ENCODE measurements at places on chromosomes 5 and 9.

GRCh38 chr9:116694785-116695291 lies 7.7 kb downstream of the TRIM32 start:
- DNase-seq = no peak

GRCh38 chr5:87210076-87210475 lies 57.6 kb upstream of the RASA1 start:
- DNase-seq = no peak

DNA sequence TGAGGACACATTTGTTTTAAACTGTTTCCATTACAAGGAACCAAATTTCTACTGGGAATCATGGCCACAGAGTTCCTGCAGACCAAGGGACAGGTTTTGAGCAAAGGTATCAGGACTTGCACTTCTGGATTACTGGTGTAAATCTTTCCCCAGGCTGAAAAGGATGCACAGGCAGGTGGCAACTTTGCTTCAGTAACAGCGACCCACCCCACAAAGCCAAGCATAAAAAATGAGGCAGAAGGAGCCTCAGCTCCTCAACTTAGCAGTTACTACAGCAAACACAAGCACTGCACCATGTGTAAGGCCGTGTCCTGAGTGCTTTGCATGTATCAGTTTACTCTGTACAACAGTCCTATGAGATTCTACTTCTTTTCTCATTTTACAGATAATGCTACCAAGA lies 251.9 kb downstream of the EBF1 start:
- DNase-seq = no peak

DNA sequence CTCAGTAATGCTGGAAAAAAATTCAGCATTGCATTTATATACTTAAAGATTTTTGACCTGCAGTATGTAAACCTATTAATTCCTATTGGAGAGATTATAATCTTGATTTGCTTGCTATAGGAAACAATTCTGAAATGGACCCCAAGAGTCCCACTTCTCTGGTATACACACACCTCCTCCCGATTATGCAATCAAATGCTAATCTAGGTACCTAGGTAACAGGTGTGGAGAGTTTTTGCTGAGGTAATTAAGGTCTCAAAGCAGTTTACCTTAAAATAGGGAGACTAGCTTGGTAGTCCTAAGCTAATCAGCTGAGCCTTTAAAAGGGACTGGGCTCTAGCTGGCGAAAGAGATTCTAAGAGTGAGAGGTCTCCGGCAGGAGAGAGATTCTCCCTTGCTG lies 22.2 kb downstream of the ISOC1 start:
- no peak for DNase-seq

- DNase-seq = no peak
Observed at GRCh38 chr9:99591770-99592169, 229.9 kb upstream of the NR4A3 start.

GRCh38 chr5:21574438-21574837 lies 1278.7 kb downstream of the CDH12 start:
- no peak for DNase-seq

DNA sequence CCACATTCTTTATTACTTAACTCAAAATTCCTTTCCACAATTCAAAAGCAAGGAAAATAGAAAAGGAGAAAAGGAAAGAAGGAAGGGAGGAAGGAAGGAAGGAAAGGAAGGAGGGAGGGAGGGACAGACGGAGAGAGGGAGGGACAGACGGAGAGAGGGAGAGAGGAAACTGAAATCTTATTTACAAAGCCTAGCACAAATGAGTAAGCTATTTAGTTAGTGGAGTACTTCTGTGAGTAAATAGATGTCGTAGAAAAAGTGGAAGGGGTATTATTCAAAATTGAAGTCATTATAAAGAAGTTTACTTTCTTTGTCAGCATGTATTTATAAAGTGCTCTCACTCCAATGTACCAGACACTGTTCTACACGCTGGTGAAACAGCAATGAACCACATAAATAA lies 177.9 kb downstream of the CETN3 start:
- no peak for DNase-seq

GRCh38 chr5:125293726-125294125 lies 547.3 kb upstream of the ZNF608 start:
- DNase-seq = no peak

GRCh38 chr9:123657099-123657498 lies 272.8 kb downstream of the DENND1A start:
- no peak for DNase-seq

GRCh38 chr9:76200315-76200714 lies 193.9 kb downstream of the RFK start:
- no peak for DNase-seq

DNA sequence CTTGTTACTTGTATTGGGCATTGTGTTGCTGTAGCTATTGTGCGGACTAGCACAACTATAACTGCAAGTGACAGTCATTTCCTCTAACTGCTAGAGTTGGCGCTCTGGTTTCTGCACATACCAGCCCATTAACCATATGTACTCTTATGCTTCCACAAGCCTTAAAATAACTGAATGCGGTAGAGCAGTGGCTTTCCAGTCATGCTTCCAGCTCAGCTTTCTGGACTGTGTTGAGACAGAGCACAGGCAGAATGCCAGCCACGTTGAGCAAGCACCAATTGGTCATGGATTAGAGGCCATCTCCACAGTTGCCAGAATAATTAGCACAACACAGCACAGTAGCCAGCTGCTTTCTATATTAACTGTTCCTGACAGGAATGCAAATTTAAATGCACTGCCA lies 12.2 kb downstream of the INVS start:
- DNase-seq = no peak

DNA sequence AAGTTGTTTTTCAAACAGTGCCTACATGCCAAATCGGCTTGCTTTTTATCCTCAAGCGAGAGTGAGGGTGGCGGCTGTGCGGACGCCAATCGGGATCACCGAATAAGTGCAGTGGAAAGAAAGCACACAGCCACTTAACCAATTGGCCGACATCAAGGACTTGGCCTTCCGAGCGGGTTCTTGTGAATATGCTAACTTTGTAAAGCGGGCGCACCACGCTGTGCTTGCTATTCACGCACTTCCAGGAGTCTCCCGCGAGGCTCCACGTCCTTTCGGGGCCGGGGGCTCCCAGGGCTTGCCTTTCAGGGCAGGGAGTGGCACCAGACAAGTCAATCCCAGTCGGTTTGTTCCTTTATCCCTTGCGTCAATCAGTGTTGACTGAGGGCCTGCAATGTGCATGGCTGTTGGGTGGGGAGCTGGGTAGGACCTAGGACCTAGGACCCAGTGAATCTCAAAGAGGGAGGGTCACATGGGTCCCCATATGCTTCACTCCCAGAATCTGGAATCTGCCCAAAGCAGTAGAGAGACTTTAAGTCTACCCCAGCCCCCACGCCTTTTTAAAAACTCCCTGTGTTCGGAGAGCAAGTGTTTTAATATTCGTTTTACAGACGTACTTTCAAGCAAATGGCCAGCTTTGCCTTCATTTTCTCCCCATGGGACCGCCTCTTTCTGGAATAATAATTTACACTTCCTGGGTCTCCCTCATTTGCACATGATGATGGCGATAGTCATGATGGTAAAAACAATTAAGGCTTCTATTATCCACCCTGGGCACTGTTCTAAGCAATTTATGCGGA lies 2.0 kb upstream of the GCNT4 start:
- DNase-seq = no peak

DNA sequence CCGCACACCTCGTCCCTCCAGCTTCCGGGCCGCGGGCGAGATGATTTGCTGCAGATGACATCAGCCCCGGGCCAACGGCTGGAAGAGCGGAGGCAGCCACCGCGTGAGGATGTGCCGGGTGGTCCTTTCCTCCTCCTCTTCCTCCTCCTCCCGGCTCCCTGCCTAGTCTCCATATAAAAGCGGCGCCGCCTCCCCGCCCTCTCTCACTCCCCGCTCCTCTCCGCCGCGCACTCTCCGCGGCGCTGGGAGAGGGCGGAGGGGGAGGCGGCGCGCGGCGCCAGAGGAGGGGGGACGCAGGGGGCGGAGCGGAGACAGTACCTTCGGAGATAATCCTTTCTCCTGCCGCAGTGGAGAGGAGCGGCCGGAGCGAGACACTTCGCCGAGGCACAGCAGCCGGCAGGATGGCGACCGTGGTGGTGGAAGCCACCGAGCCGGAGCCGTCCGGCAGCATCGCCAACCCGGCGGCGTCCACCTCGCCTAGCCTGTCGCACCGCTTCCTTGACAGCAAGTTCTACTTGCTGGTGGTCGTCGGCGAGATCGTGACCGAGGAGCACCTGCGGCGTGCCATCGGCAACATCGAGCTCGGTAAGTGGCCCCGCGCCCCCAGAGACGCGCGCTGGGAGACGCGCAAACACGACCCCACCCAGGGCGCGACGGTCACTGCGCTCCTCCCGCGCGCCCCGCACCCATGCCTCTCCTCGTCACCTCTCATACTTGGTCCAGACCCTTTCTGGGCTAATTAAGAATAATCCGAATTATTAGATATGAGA lies at the start of gene MAP1B:
MAP1B (plus strand) TSS at position 345 of the 770 bp plus-strand sequence; CDS start at position 402, 57 bp downstream.
- no peak for DNase-seq

- no peak for DNase-seq
Observed at GRCh38 chr5:71877511-71877910, 158.4 kb downstream of the CARTPT start.

DNA sequence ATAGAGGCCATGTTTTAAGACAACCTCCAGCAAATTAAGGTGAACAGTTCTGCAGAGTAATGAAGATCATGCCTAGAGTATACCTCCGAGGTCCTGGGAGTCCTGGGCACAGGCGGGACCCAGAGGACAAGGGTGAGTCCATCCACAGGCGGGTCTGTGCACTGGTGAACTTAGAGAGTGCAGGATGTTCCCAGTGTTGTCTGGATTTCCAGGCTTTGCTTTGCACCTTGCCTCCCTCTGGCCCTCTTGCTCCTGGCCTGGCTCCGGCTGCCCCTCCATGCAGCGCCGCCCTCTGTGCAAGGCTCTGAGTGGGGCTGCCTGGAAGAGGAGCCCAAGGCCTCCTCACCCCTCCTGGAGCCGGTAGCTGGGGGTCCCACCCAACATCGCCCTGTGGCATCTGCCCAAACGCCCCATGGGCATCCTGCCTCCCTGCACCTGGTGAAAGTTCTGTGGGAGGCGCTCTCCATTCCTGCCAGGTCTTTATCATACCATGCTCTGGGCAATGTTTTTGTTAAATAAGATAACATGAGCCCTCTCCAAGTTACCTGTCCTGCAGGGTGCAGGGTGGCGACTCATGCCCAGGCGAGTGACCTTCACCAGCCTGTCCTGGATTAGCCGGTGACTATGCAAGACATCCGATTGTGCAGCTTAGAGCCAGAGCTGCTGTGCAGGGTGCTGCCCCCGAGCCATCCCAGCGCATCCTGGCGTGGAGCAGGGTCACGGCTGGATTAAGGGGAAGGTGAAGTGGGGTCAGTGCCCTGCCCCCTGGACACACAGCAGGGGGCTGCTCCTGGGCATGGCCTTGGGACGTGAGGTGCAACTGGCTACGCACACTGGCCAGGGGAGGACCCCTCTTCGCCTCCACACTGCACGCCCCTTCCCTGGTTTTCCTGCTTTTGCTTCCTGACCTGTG lies 41.3 kb upstream of the LPCAT1 start:
- DNase-seq = no peak

DNA sequence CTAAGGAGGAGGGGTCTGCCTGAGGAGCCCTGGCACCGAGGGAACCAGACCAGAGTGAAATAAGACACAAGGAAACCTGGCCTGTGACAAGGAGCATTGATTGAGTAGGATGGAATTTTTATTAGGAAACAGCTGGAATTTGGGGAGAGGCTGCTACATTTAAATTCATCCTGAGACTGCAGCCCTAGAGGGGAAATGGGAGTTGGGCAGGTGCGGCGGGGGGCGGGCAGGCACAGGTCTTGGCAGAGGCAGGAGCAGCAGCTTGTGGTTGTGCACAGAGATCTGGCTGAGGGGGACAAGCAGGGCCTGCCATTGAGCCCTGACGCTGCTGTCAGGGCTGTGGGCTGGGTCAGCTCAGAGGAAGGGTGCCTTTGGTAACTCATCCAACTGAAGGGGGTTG lies 71.6 kb downstream of the PCDH1 start:
- no peak for DNase-seq

DNA sequence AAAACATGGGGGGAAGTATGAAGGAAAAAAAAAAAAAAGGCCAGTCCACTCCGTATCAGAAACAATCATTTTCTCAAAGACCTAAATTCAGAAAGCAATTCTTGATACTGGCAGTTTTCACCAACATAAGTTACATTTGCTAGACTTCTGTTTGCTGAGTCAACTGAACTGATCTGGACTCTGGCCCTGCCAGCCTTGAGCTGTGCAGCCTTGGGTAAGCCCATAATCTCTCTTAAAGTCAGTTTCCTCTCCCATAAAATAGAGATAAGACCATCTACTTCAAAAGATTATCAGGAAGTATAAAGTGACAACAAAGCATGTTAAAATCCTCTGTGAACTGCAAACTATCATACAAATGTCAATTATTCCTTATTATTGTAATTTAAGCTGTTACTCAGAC lies 106.8 kb downstream of the MAPKAP1 start:
- no peak for DNase-seq

- no peak for DNase-seq
Observed at GRCh38 chr5:124317451-124317850, 429.0 kb downstream of the ZNF608 start.

- no peak for DNase-seq
Observed at GRCh38 chr5:95669985-95670384, 12.8 kb downstream of the SPATA9 start.

GRCh38 chr5:81826128-81826527 lies 75.2 kb upstream of the SSBP2 start:
- no peak for DNase-seq

DNA sequence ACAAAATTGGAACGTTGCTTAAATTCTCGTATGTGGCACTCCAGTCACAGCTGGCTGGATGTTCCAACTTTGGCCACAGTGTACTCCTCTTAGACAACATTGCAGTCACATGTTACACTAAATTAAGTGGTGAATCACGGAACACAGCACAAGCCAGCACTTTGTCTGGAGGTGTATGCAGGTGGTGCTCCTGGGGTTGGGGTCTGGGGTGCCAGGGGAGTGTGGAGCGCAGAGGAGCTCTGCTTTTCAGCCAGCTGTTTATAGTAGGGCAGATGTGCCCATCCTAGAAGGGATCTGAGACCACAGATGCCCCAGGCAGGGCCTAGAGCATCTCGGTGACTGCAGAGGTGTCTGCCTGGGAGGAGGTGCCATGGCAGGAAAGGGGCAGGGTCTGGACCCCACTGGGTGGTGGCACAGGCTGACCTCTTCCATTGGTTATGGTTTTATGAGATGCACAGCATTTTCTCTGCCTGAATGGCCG lies 82.6 kb downstream of the WNK2 start:
- DNase-seq = no peak

- DNase-seq = no peak
Observed at GRCh38 chr5:10315824-10316509, 8.3 kb upstream of the CMBL start.

DNA sequence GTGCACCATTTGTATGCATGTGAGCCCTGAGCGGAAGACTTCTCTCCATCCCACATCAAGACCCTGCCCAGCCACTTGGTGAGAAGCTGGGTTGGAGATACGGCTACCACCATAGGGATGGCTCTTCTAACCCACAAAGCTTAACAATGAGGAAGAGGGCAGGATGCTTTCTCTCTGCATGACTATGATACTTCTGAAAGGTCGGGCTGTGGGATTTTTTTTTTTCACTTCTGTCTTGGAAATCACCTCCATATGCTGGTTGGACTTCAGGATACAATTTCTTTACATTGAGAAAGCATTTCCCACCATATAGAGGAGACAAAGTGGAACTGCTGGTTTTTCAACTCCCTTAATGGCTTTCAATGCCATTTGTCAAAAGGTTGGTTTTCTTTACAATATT lies 30.5 kb downstream of the ZNF366 start:
- DNase-seq = no peak

Data from CD4-positive, alpha-beta T cell treated with Interleukin-15 for 1 hour (primary cell).